ENCODE measurements at places on chromosomes 3 and 15. TPM values are rescaled to one million over a fixed set of nuclear protein-coding genes. Genes with fewer than 3 reads are reported as not detected.
A peak's percentile ranks its signal among the peaks of the same experiment; 100 is the strongest.

LTK gene
- 22.8 TPM for polyA plus RNA-seq

RTP3 gene
- polyA plus RNA-seq = 0.25 TPM

DUT gene
- 101 TPM for polyA plus RNA-seq

DNA sequence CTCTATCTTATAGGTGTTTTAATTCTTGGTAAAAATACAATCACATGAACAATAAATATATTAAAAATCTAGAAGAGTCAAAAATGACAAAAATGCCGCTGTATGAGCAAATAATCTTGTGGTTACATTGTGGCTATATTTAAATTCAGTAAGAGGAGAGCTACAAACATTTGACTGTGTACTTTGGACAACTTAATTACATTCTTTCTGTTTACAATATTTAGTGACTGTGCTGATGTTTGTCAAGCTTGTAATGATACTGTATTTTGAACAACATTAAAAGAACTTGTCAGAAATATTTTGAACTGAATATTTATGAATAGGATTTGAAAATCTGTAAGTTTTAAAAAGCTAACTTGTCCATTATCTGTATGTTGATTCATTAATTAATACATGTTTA lies 598.3 kb downstream of the SI start:
- DNase-seq = no peak

- no peak for DNase-seq
These were observed 7.0 kb downstream of the HDGFL3 start for GRCh38 chr15:83200589-83200988.

DNA sequence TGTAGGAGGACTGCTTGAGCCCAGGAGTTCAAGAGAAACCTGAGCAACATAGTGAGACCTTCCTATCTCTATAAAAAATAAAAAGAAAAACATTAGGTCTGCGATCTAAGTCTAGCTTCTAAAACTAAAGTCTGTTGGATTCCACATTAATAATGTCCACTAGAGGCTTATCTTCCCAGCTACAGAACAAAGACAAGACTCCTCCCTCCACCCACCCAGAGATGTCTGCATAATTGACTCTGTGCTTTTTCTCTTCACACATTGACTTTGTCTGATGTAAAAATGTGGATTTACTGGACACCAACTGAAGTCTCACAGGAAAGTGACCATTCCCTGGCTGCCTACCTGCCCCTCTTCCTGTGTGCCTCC lies 91.8 kb downstream of the ATP10A start:
- no peak for DNase-seq

- no peak for DNase-seq
These were observed 83.1 kb downstream of the GAP43 start for GRCh38 chr3:115706311-115706829.

DNA sequence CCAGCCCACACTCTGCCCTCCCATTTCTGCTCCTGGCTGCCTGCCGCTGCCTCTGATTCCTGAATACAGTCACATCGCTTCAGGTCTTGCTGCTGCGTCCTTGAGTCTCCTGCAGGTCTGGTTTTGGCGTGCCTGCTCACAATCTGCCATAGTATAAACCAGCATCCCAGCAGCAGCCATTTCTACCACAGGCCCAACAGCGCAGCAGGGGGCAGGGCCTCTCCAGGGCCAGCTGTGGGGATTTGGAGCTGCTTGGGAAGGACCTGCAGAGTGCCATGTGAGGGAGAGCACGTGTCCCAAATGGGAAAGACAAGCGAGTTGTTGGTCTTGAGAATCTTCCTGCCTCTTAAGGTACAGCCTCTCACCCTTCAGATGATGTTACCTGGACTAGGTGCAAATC lies 398.3 kb upstream of the PPP2R3A start:
- no peak for DNase-seq

DNA sequence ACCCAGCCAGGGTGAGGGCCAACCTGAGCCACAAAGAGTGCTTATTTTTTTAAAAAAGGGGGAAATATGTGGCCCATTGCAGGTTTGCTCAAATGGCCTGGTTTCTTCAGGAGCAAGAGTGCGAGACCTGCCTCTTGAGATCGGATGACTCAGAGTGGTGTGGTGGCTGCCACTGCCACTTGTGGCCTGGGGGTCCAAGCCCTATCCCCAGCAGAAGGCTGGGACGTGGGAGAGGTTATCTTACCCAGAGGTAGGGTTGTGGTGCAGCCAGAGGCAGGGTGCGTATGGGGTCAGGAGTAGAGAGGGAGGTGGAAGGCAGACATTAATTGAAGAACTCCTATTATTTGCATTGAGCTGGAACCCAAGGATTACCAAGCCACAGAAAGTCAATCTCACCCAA lies 83.2 kb upstream of the SMAD3 start:
- no peak for DNase-seq

- no peak for DNase-seq
These were observed 27.4 kb downstream of the ZXDC start for GRCh38 chr3:126448136-126448892.

DNA sequence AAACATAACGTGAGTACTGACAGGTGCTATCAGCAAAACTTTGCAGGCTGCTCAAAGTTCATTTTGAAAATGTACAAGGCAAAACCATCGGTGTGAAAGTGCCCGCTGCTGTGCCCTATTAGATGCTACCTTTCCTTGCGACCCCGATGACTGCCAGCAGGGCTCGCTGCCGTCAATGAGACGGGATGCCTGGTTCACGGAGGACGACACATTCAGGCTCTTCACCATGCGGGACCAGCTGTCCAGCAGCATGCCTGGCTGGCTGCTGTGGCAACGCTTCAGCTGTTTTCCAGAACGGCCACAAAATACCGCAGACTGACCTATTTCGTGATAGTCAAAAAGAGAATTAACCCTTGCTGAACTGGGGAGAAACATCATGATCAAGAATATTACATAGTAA lies 92.7 kb upstream of the OCA2 start:
- DNase-seq = peak; percentile 44

DNA sequence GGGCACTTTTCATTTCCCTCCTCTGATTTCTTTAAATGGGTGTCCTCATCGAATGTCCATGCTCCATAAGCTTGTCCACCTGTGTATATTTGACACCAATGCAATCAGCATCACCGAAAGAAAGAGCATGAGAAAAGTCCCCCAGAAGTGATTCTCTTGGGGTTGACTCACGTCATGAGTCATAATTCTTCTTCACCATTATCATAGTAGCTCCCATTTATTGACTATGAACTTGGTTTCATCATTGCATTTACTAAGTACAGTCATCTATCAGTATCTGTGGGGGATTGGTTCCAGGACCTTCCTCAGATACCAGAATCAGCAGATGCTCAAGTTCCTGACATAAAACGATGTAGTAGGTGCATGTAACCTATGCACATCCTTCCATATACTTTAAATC lies 372.5 kb upstream of the CFAP20DC start:
- DNase-seq = no peak

- DNase-seq = no peak
These were observed 96.3 kb upstream of the DLG1 start for GRCh38 chr3:197394464-197395321.

DNA sequence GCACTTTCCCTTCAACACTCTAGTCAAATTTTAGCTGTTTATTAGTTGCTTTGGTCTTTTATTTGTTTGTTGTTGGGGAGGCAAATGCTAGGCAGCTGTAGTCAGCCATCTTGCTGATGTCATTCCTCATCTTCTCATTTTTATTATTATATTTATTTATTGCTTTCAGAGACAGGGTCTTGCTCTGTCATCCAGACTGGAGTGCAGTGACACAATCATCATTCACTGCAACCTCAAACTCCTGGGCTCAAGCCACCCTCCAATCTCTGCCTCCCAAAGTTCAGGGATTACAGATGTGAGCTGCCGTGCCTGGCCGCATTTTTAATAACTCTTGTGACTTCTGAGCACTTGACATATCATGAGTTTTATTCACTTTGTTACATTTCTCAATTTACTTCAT lies 441.4 kb downstream of the DIPK2A start:
- no peak for DNase-seq

Measured in hindlimb muscle (tissue), 1 donor.